Naive B cell (primary cell): ENCODE measurements at places on chromosomes 2 and 18.

GRCh38 chr2:101842471-101842870, 145.0 kb downstream of the MAP4K4 start:
- DNase-seq = no peak

DNA sequence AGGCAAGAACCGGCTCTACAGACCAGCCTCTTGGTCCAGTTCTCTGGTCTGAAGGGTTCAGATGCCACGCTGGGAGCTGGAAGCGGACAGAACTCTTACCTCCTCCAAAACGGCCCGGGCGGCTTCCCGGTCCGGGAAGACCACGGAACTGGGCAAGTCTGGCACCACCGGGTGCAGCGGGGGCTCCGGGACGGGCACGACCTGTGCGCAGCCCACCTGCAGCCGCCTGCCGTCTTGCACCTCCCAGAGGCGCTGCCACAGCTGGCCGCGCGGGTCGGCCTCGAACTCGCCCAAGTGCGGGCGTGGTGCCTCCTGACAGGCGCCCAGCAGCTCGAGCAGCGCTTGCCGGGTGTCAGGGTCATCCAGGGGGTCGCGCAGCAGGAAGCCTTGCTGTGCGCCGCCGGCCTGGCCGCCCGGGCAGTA, 773 bp downstream of the CMPK2 start:
- no peak for DNase-seq

- no peak for DNase-seq
Measured at GRCh38 chr2:193966590-193966989, 1690.4 kb upstream of the SLC39A10 start.

- DNase-seq = no peak
Measured at GRCh38 chr2:131006561-131006960, 86.7 kb downstream of the FAM168B start.

- no peak for DNase-seq
Measured at GRCh38 chr18:4309227-4309626, 145.9 kb downstream of the DLGAP1 start.

- no peak for DNase-seq
Measured at GRCh38 chr2:65231121-65231520, 3.5 kb downstream of the ACTR2 start.

DNA sequence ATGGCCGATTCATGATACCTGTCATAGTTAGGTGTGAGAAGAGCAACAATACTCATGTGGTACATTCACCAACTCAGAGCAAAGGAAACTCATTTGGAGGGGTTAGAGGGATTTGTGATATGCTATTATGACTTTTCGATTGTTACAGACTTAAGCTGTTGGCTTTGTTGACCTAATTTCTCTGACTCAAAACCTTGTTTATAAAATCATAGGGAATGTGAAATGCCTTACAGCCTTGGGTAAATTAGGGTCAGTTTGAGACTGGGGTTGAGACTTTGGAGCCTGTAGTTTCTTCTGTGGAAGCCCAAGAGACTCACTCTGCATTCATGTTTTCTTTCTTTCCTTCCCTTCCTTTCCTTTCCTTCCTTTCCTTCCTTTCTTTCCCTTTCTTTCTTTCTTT, 261.9 kb downstream of the LRRTM1 start:
- DNase-seq = no peak

GRCh38 chr2:56287974-56288373, 104.2 kb downstream of the CCDC85A start:
- no peak for DNase-seq

DNA sequence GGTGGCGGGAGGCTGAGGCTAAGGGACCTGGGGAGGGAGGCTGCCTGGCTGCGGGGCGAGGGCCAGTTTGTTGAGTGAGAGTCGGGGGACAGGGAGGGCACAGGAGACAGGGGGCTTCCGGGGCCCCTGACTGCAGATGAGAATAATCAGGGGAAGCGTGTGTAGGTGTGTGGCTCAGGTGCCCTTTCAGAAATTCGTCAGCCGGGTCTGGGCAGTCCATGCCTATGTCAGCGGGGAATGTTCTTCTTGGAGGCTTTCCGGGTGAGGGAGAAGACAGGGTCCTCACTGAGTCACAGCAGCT, 52.3 kb upstream of the OTOF start:
- DNase-seq = no peak

- DNase-seq = no peak
Measured at GRCh38 chr2:98647636-98648035, 39.2 kb downstream of the UNC50 start.

- DNase-seq = no peak
Measured at GRCh38 chr2:18924386-18924785, 335.0 kb upstream of the NT5C1B start.

DNA sequence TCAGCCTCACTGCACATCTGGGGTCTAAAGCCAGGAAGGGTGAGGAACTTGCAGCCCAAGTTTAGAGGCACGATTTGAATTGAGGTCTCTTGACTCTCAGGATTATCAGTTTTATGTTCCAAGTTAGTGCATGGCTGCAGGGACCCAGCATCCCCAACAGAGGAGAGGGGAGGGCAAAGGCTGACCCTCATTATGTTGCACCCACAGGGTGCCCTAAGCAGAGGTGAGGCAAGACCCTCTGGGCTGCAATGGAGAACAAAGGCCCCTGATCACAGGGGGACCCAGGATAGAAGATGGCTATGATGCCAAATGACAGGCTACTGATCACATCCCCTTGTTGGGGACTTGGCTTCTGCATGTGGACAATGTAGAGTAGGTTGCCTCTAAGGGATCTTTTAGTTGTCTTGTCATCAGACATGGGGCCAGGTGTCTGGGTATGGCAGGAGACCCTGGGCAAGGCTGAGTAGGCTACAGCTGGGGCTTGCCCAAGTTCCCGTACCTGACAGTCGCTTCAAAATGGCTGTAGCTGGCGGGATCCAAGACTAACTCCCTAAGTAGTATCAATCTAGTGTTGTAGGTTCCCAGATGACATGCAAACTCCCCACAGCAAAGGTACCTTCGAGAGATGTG, 4.5 kb upstream of the GDF7 start:
- DNase-seq = no peak

DNA sequence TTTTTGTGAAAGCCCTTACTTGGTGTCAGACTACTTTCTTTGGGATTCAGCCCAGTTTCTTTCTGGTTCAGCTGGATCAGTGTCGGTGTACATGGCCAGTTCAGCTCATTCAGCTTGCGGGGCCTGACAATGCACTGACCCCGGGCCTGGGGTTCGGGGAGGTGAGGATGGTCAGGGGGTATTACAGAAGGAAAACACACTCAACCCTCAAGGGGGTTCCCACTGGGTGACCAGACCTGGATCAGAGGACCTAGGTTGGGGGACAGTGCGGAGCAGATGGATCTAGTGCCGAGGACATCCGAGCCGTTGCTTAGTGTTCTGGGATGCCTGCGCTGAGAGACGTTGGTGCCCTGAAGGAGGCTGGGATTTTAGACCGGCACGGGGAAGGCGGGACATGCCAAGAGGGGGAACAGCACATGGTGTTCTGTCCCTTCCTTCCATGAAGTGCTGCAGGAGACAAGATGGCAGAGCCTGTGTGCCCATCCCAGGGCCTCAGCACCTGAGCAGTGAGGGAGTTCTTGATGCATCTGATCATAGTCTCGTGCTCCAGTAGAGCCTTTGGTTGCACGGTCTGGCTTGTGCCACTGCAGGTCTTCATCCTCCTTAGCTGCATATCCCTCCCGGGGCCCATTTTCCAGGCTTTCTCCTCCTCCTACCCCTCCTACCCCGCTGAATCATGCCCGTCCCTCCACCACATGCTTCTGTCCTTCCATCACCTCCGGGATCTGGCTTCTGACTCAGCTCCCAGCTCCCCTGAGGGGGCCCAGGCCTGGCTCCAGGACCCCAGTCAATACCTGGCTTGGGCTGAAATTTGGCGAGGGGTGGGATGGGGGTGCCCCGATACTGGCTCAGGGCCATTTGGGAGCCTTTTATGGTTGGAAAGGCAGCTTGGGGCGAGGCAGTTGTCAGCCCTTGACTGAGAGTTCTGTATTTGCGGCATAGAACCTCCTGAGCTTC, 18.0 kb downstream of the SPEG start:
- DNase-seq = no peak

GRCh38 chr2:171957061-171957460, 34.8 kb downstream of the HAT1 start:
- DNase-seq = no peak
